Progenitor cell of endocrine pancreas (in vitro differentiated cells): ENCODE measurements at places on chromosomes 7 and 10.

- peaks cover 17% of the 10 kb centered on the region for H3K27me3 ChIP-seq
- H3K27ac ChIP-seq: no peak overlapping the region
- DNase-seq: no peak
- no peak overlapping the region for H3K4me3 ChIP-seq
- H3K36me3 ChIP-seq: no peaks in the 10 kb centered on the region
These were observed 3.3 kb upstream of the PLXDC2 start for GRCh38 chr10:19812976-19813375.

- DNase-seq: no peak
- peaks cover 1% of the 10 kb centered on the region for H3K4me1 ChIP-seq
- H3K27ac ChIP-seq: no peak overlapping the region
- H3K27me3 ChIP-seq: no peaks in the 10 kb centered on the region
These were observed 396.1 kb upstream of the KLF6 start for GRCh38 chr10:4181081-4181480.

GRCh38 chr10:33133557-33133956 lies 175.5 kb upstream of the ITGB1 start:
- no peak overlapping the region for H3K27ac ChIP-seq
- H3K36me3 ChIP-seq: no peaks in the 10 kb centered on the region
- DNase-seq: no peak
- H3K4me3 ChIP-seq: no peak overlapping the region
- H3K27me3 ChIP-seq: no peaks in the 10 kb centered on the region

DNA sequence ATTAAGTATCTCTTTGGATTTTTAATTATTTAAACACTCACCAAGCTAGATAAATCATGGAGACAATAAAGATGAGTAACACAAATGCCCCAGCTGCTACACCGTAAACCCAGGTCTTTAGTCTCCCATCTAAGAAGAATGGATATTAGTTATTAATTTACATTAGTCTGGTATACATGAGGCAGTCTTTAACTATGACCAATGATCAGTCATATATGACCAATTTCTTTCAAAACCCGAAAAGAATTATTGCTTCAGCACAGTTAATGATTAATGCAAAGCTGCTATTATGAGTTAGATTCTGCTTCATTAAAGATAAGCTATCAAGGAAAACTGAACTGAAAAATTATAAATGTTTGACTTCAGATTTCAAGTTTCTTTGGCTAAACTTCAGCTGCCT lies 402.9 kb downstream of the PHF14 start:
- H3K27me3 ChIP-seq: no peaks in the 10 kb centered on the region
- no peaks in the 10 kb centered on the region for H3K36me3 ChIP-seq
- H3K27ac ChIP-seq: no peak overlapping the region
- H3K4me3 ChIP-seq: no peak overlapping the region

- no peak for DNase-seq
- no peak overlapping the region for H3K4me3 ChIP-seq
- H3K27me3 ChIP-seq: no peaks in the 10 kb centered on the region
- no peaks in the 10 kb centered on the region for H3K4me1 ChIP-seq
- no peaks in the 10 kb centered on the region for H3K36me3 ChIP-seq
- H3K27ac ChIP-seq: no peak overlapping the region
These were observed 487.8 kb upstream of the TEX47 start for GRCh38 chr7:89283302-89283701.

- H3K4me1 ChIP-seq: peaks cover 22% of the 10 kb centered on the region
- H3K36me3 ChIP-seq: no peaks in the 10 kb centered on the region
- H3K4me3 ChIP-seq: no peak overlapping the region
- no peak overlapping the region for H3K27ac ChIP-seq
These were observed 241.9 kb upstream of the SLC26A5 start for GRCh38 chr7:103687951-103688350.

DNA sequence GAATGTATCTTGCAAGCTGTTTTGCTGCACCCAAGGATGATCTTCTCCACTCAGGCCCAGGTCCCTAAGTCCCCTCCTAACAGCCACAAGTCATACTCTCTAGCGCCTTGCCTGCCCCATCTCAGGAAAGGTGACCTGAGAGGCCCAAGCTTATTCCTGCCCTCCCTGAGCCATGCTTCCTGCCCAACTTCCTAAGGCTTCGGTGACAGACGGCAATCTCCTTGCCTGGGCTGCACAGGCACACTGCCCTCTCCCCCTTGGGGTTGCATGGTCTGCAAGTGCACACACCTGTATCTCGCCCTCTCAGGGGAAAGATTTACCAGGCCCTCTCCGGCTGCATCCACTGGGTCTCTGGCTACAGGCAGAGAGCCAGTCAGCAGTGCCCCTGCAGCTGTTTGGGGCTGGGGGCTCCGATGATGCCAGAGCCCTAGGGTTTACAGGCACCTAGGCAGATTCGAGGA lies 771 bp upstream of the ADIRF start:
- H3K27me3 ChIP-seq: peaks cover 16% of the 10 kb centered on the region
- H3K4me1 ChIP-seq: peaks cover 22% of the 10 kb centered on the region
- no peak overlapping the region for H3K4me3 ChIP-seq
- no peaks in the 10 kb centered on the region for H3K36me3 ChIP-seq
- no peak for DNase-seq
- H3K27ac ChIP-seq: no peak overlapping the region

DNA sequence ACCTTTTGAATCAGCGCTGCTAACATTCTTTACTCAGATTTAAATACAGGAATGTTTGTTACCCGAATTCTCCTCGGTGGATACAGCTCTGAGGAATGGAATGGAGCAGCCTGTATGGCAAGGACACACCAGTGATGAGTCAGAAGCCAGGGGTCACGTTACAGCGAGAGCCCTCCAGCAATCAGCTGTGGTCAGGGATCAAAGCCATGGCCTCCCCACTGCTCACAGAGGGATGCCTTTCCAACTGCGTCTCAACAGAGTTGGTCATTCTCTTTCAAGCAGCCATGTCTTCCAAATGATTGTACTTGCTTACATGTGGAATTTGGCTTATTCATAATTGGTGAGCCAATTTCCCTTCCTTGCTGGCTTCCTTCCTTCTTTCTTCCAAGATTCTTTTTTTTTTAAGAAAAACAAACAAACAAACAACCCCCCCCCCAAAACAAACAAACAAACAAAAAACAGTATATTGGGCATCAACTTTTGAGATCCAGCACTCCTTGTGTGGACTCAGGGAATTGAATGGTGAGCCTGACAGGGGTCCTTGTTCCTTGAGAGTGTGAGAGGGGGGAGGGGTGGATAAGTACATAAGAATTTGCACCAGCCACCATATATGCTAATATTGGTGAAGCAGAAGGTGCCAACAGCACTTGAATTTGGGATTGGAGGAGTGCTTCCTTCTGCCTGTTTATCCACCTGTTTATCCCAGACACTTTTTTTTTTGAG lies 100.2 kb downstream of the ATXN7L1 start:
- H3K4me3 ChIP-seq: no peak overlapping the region
- DNase-seq: no peak
- H3K27me3 ChIP-seq: peaks cover 9% of the 10 kb centered on the region
- no peaks in the 10 kb centered on the region for H3K4me1 ChIP-seq

- no peak overlapping the region for H3K27ac ChIP-seq
- peaks cover 5% of the 10 kb centered on the region for H3K4me1 ChIP-seq
- no peak for DNase-seq
- peaks cover 2% of the 10 kb centered on the region for H3K27me3 ChIP-seq
- peaks cover 4% of the 10 kb centered on the region for H3K36me3 ChIP-seq
These were observed 6.7 kb upstream of the PAXIP1 start for GRCh38 chr7:155009570-155010157.

DNA sequence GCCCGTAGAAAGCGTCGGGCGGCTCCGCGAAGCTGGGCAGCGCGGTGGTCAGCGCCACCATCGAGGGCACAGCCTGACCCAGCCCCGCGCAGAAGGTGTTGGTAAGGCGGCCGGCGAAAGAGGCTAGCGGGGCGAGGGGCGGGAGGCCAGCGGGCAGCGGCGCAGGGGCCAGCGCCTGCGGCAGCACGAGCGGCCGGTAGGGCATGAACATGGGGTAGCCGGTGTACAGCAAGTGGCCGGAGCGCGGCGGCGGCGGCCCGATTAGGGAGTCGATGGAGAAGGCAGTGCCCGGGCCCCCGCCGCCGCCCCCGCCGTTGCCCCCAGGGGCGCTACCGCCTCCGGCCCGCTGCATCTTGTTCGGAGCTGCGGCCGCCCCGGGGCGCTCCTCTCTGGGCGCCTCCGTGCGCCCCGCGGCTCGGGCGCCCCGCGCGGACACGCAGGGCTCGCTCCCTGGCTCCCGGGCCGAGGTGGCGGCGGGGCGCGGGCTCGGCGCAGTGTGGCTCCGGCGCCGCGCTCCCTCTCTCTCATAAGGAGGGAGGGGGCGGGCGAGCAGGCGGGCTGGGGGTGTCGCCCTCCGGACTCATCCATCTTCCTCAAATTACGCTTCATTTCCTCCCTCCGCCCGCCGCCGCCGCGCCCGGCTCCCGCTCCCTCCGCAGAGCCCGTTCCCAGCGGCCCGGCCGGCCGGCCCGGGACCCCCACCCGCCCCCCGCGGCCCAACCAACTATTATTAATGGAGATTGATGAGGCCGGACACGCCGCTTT lies at the start of gene GBX1:
Gene GBX1 (minus strand): TSS at position 498 of the 765 bp plus-strand sequence. CDS start 146 bp downstream, at position 352.
- peak within 1 kb of the TSS; percentile 22 for H3K27ac ChIP-seq
- H3K36me3 ChIP-seq: no peaks in the 10 kb centered on the region
- peak within 1 kb of the TSS; percentile 65 for H3K4me3 ChIP-seq
- peaks cover 10% of the 10 kb centered on the region for H3K4me1 ChIP-seq

DNA sequence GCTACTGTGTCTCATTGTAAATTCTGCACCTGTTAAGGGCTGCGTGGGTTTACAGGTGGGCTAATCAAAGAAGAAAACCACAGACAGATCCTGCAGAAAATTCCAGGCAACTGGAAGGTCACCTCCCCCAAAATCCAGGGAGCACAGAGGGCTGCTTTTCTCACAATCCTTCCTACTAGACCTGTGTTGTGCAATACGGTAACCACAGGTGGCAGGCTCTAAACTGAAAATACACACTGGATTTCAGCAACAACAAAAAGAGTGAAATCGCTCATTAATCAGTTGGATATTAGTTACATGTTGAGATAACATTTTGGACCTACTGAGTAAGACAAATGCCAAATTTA lies 83.2 kb downstream of the SLC16A9 start:
- peaks cover 3% of the 10 kb centered on the region for H3K27me3 ChIP-seq
- DNase-seq: no peak
- no peaks in the 10 kb centered on the region for H3K36me3 ChIP-seq
- H3K4me3 ChIP-seq: no peak overlapping the region
- H3K4me1 ChIP-seq: peaks cover 9% of the 10 kb centered on the region

DNA sequence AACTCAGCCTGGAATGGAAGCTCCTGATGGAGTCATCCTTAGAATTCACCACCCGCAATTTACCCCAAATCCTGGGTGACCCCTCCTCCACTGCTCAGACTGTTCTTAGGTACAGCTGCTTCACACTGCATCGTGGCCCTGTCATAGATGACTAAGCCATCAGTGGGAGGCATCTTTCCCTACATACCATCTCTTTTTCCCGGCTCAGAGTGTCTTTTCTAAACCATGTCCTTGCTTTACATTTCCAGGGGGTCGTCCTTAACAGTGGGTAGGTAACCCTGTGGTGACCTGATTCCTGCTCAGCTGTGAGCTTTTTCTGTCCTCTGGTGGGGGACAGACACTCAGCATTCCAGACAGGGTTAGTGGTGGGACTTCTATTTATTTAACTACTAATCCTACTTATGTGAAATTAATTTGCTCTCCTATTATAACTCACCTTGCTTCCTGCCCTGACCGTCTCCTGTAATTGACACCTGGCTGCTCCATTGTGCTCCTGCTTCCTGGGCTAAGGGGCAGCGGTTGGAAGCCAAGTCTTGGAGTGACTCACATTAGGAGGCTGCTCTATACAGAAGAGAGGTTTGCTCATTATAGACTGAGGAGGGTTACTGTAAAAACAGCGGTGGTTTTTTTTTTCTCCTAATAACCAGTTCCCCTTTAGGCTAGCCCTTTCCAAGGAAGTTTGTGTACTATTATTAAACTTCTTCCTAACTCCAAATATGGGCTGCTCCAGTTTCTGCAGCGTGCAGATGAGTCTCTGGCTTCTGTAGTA lies 40.6 kb downstream of the PYROXD2 start:
- H3K4me1 ChIP-seq: peaks cover 1% of the 10 kb centered on the region
- no peak overlapping the region for H3K4me3 ChIP-seq
- peak overlapping the region; percentile 30 for H3K27ac ChIP-seq

DNA sequence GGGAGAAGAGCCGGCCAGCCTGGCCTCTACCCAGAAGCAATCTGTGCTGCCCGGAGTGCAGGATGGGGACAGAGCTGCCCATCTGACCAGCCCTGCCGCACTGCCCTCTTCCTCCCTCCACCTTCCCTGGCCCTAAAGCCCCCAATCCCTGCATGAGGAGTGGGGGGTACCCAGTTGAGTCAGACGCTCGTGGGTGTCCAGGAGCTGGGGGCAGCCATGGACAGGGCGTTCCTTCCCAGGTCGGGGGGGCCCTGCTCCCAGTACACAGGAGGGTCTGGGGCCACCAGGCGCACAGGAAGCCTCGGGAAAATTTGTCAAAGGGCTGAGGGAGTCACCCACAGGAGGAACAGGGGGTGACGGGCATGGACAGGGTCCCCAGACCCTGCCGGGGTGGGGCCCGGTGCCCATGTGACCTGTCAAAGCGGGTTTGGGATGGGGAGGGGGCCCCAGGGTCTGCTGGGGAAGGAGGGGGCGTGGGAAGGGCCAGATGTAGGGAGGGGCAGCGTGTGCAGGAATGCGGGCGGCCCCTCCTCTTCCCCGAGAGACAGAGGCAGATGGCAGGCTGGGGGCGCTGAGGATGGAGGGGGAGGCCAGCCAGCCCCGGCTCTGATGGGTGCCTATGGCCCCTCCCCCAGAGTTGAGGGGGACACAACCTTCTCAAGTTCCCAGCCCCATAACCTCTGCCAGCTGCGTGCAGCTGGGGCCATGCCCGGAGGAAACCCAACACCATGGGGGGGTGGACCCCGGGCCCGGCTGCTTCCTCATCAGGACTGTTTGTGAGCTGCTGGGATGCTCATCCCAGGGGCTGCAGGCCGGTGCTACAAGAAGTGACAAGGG lies 21.5 kb upstream of the GRIFIN start:
- H3K4me1 ChIP-seq: peaks cover 5% of the 10 kb centered on the region
- no peak overlapping the region for H3K4me3 ChIP-seq
- no peak overlapping the region for H3K27ac ChIP-seq
